Endothelial cell (in vitro differentiated cells): ENCODE measurements at places on chromosomes 4 and X.
A peak's percentile ranks its signal among the peaks of the same experiment; 100 is the strongest.

DNA sequence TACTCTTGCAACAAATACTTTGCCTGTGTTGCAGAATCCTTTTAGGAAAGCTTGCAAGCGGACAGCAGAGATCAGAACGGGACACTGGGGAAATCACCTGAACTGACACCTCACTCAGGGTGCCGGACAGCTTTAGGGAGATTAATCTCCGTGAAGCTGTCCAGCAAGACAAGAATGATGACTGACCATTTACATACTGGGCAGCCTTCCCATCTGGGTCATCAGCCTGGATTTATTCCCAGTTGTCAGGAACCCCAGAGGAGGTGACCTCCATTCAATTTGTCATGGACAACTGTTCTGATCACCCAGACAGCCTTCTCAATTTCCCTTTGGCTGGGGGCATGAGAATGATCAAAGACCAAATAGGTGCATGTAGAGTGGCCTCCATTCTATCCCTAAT is 93.0 kb upstream of the EGFL6 start:
- H3K27ac ChIP-seq, result no peak overlapping the region
- peaks cover under 1% of the 10 kb centered on the region for H3K27me3 ChIP-seq
- DNase-seq, result no peak
- H3K4me3 ChIP-seq, result no peak overlapping the region

DNA sequence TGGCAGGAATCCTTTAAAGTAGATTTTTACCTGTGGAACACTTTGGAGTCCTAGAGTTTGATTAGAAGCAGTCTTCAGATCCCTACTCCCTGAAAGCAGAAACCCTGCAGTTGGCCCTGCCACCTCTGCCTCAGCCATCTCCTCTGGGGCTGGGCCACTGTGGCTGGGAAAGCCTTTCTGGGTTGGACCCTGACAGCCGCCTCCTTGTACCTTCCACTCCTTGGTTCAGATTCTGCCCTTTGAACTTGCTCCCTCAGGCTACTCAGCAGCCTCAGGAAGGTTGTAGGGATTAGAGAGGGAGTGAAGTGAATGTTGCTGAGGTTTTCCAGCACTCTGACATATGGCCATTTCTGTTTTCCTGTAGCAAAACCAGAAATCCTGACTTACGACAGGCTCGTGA is 65.5 kb downstream of the KIT start:
- peaks cover 6% of the 10 kb centered on the region for H3K4me1 ChIP-seq
- no peak overlapping the region for H3K4me3 ChIP-seq
- peaks cover 4% of the 10 kb centered on the region for H3K36me3 ChIP-seq
- no peaks in the 10 kb centered on the region for H3K27me3 ChIP-seq

DNA sequence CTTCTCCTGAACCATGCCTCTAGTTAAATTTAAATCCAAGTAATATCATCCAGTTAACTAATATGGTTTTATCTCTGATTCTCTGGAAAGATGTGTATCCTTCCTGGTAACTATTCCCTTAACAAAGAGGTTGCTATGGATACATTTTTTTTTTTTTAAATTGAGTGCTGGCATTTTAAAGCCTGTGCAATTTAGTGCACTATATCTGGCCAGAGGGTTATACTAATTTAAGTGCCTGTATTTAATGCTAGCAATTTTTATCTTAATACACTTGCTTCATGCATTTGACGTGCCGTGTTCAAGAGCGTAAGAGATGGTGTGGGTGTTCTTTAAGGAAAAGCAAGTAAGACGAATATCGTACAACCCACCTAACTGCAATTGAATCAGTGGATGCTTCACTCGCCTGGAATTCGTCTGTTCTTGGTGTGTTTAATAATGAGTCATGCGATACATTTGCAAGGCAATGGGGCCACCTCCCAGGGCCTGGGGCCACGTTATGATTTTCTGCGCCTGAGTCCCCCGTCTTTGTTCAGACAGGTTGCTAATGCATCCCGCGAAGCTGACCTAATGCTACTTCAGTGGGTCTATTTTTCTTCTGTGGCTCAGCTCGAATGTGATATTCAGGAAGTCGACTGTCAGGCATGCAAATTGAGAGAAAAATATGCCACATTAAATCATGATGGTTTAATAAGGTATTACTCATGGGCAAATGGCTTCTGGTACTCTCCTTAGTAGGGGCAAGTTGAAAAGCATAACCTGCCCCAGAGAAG is 14.2 kb upstream of the MID1 start:
- H3K36me3 ChIP-seq, result no peaks in the 10 kb centered on the region
- H3K4me1 ChIP-seq, result peaks cover 3% of the 10 kb centered on the region
- no peak overlapping the region for H3K4me3 ChIP-seq
- no peaks in the 10 kb centered on the region for H3K27me3 ChIP-seq

- no peak overlapping the region for H3K27ac ChIP-seq
- H3K36me3 ChIP-seq, result no peaks in the 10 kb centered on the region
- no peak for DNase-seq
- no peaks in the 10 kb centered on the region for H3K4me1 ChIP-seq
- H3K27me3 ChIP-seq, result no peaks in the 10 kb centered on the region
Measured at GRCh38 chr4:104519588-104519987, 24.9 kb upstream of the CXXC4 start.

- H3K27ac ChIP-seq, result no peak overlapping the region
- H3K36me3 ChIP-seq, result no peaks in the 10 kb centered on the region
- no peaks in the 10 kb centered on the region for H3K4me1 ChIP-seq
- DNase-seq, result peak; percentile 60
Measured at GRCh38 chrX:16882702-16883486, 12.7 kb upstream of the RBBP7 start.

GRCh38 chrX:44344687-44345086 is 1.2 kb upstream of the EFHC2 start:
- no peak overlapping the region for H3K27ac ChIP-seq
- no peaks in the 10 kb centered on the region for H3K27me3 ChIP-seq
- no peak overlapping the region for H3K4me3 ChIP-seq
- no peaks in the 10 kb centered on the region for H3K36me3 ChIP-seq
- H3K4me1 ChIP-seq, result peaks cover 7% of the 10 kb centered on the region

GRCh38 chrX:155108427-155108826 is 37.1 kb downstream of the BRCC3 start:
- H3K4me3 ChIP-seq, result no peak overlapping the region
- H3K36me3 ChIP-seq, result no peaks in the 10 kb centered on the region
- H3K4me1 ChIP-seq, result no peaks in the 10 kb centered on the region
- H3K27me3 ChIP-seq, result no peaks in the 10 kb centered on the region

DNA sequence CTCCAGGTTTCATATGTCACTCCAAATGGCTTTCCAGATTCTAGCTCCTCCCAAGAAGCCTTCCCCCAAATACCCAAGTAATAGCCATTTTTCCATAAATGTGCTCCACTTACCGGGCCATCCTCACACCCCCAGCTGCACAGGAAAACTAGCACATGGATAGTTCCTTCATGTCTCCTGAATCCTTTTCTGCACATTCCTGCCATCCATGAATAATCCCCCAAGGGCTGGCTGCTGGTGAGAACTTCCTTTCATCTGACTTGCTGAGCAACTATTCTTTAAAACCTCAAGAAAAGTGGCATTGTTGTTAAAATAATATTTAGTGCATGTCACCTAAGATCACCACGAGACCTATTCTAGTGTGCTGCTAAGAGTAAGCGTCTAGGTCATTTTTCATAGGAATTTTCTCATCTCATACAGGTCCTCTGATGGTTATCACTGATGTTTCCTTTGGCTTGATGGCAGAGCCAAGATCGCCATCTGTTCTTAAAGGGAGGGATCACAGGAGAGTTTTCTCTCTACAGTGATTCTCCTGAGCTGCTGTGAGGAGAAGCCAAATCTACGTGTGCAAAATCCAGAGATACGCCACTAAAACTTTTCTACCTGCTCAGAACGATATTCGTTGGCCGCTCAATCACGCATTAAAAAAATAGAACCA is 71.3 kb downstream of the MAP3K15 start:
- no peak overlapping the region for H3K4me3 ChIP-seq
- H3K27ac ChIP-seq, result no peak overlapping the region
- no peak for DNase-seq
- H3K27me3 ChIP-seq, result no peaks in the 10 kb centered on the region
- no peaks in the 10 kb centered on the region for H3K4me1 ChIP-seq
- H3K36me3 ChIP-seq, result no peaks in the 10 kb centered on the region
